ENCODE measurements at places on chromosomes 16 and 17.

DNA sequence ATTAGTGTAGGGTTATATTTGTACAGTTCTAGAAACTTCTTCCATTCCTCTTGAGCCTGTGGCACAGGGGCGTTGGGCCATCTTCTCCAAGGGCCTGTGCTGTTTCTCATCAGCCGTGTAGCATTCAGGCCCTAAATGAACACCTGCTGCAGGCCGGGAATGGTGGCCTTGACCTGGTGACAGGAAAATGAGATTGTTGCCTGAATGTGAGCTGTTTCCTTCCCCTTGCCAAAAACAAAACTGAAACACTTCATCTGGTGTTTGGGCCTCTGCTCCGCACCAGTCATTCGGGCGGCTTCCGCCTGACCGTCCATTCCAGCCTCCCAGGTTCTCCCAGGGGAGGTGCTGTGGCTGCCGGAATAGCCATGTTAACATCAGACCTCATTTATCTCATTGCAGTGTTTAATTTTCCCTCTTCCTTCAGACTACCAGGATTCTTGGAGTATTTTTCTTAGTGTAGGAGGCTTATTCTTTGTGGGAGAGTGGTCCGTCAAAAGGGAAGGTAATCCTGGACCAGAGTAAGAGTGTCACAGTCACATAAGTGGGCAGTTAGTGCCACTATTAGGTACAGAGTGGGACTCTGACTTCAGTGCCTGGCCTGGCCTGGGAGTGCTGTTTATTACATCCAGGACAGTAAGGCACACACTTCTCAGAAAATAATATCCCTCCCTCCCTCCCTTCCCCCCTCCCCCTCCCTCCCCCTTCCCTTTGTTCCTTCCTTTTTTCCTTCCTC, 61.9 kb downstream of the WWP2 start:
- no peak for DNase-seq

DNA sequence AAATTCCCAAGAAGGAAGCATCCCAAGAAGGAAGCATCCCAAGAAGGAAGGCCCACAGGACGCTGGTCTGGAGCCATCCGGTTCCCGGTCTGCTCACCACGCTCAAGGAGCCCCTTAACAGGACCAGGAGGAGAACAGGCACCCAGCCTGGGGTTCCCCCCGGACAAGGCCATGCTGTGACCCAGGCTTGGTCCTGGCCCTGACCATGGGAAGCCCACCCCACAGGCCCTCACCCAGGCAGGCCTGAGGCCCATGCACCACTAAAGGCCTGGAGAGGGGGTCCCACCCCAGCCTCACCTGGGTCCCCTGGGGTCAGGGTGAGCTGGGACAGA, 340 bp upstream of the ENPP7 start:
- DNase-seq: no peak

DNA sequence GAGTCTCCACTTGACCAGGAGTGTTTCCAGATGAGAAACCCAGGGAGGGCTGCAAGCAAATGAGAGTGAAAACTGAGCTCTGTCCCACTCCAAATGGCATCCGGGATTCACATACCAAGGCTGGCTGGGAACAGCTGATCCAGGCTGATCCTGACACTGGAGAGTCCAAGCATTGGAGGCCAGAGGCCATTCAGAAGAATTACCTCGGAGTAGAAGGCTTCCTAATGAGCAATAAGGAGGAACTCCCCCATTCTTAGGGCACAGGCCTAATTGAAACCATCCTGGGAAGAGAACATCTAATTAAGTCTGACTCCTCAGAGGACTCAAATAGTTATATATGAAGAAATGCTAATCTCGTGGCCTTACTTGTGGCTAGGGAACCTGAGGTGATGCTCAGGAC, 142.8 kb downstream of the PRKCA start:
- no peak for DNase-seq

- no peak for DNase-seq
Observed at GRCh38 chr16:12119562-12119961, 143.0 kb downstream of the SNX29 start.

- DNase-seq: no peak
Observed at GRCh38 chr17:80952291-80952690, 39.4 kb upstream of the CHMP6 start.

GRCh38 chr17:77299256-77300015, 158.7 kb downstream of the SEC14L1 start:
- no peak for DNase-seq
